NCI-H187 (cell line): ENCODE measurements at places on chromosomes 7 and 10.
A peak's percentile ranks its signal among the peaks of the same experiment; 100 is the strongest.

GRCh38 chr10:67725567-67725966 is 29.6 kb upstream of the CTNNA3 start:
- DNase-seq: no peak

- no peak for DNase-seq
Observed at GRCh38 chr10:71266147-71266917, 52.7 kb upstream of the SLC29A3 start.

DNA sequence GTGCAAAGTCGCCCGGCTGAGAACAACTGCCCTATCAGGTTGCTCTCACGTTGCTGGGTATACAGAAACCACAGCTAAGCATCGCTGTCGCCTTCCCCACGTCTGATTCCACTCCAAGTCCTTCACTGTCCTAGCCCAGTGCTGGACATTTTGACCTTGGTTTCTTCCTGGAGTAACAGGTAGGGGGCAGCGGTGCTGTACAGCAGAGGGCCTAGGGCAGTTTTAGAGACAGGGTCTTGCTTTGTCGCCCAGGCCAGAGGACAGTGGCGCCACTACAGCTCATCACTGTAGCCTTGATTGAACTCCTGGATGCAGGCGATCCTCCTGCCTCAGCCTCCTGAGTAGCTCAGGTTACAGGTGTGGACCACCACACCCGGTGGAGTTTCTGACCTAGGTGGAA is 2.6 kb downstream of the CLDN15 start:
- no peak for DNase-seq

DNA sequence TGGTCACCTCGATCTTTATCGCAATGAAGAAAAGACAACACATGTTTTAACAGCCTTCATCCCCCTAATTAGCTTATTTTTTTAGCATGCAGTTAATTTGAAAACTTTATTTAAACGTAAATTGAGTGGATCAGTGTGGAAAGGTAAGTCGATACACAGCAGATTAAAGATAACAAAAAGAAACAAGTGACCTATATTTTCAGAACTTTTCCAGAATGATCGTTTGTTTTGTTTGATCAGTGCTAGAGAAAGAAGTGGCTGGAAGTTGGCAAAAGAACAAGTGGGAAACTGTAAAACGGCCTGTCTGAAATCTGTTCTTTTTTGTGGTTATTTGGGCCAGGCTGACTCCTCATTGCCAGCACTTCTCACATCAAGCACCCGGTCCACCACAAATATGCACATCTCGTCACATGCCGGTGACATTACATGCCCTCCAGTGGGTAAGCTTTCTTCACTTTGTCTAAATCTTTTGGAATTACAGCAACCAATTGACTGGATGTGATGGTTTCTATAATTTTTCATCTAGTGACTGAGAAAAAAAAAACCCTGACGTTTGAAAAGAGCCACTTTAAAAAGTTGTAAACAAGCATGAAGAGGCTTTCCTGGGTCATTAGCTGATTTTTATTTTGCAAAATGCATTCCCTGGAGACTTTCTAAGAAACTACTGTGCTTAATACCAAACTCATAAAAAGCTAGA is 33.2 kb downstream of the C7orf33 start:
- DNase-seq: no peak

- no peak for DNase-seq
Observed at GRCh38 chr10:24459836-24460235, 250.9 kb downstream of the KIAA1217 start.

- no peak for DNase-seq
Observed at GRCh38 chr10:114933588-114933987, 4.4 kb upstream of the TRUB1 start.

GRCh38 chr10:108598831-108599230 is 1324.5 kb downstream of the XPNPEP1 start:
- no peak for DNase-seq

DNA sequence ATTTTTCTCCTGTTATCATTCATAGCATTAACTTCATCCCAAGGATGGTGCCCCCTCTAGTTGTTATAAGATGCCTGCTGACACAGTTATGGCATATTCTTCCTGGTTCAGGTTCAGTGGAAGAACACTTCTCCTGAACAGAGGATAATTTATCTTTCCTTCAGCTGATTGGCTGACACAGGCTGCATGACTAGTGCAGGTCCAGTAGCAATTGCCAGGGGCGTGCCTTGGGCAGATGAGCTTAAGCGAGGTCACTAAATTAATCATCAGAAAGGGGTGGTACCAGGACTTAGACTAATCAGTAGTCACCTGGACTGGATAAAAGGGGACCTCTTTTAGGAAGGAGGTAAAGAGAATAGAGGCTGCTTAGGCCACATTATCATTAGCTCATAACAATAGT is 42.3 kb downstream of the BZW2 start:
- DNase-seq: no peak

- DNase-seq: no peak
Observed at GRCh38 chr7:135721198-135721820, 6.7 kb downstream of the SLC13A4 start.

DNA sequence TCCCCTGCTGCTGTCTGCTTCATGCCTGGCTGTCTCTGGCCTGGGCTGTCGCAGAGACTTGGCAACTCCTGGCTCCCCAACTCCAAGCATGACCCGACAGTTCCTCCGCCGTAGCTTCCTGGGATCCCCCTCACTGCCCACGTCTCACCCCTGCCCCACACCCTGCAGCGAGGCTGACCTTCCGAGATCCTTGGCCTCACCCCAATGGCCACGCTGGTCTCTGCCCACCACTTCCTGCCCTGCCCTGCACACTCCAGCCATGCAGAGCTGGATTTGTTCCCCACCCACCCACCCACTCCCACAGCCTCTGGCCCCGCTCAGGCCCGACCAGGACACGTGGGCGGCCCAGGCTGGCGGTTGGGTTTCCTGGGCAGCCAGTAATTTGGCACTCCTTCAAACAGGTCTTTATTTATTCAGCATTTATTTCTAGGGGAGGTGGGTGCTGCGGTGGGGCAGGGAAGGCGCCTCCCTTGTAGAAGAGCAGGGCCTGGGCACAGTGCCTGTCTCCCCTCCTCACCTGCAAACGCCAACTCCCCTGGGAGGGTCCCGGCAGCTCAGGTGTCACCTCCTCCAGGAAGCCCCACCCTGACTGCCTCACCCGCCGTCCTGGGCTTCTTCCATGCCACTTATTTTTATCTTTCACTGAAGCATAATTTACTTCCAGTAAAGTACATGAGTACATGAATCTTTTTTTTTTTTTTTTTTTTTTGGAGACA is 25.5 kb downstream of the GTF2IRD1 start:
- DNase-seq: peak; percentile 87

DNA sequence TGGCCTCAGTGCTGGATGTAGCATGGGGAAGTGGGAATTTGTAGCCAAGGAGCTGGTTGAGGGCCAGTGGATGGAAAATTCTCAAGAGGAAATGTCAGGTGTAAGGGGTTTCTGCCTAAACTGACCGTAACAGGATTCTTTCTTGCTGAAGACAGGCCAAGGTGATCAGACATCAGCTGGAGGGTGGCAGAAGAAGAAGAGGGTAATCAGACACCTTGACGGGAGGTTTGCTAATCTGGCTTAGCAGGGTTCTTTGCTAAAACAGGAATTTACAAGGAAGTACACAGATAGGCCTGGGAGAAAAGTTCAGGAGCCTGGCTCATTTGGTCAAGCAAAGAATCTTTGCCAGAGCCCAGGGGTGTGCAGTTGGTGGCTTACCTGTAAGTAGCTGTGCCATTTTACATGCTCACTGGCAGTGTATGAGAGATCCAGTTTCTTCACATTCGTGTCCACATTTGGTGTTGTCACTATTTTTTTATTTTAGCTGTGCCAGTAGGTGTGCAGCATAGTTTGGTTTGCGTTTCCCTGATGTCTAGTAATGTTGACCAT is 73.7 kb downstream of the BMPR1A start:
- no peak for DNase-seq

- DNase-seq: no peak
Observed at GRCh38 chr7:76352193-76352592, 6.6 kb downstream of the YWHAG start.

DNA sequence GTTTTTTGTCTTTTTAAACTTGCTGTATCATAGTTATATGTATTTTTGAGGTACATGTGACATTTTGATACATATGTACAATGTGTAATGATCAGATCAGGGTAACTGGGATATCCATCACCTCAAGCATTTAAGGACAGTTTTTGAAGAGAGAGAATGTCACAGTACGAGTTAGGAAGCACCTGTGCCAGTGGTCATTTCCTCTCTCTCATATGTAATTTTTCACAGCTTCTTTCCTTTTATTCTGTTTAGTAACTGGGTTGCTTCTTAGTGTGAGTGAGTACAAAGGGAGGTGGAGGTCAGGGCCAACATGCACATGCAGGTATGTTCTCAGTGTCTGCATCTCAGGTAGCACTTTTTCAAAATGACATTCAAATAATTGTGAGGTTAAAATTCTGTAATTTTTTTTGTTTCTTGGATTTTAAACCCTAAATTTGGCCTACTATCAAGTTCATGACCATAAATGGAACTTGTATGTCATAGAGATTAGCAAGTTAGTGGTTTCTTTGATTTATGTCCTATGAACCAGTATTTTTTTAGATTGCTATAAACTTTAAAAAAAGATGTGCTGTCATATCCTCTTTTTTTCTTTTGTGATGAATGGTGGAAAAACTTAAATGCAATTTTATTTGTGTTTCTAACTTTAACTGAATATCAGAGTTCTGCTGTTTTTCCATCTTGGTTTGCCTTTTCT is 42.7 kb downstream of the SNX10 start:
- no peak for DNase-seq

GRCh38 chr10:110361800-110362456 is 57.2 kb upstream of the SMNDC1 start:
- no peak for DNase-seq

- DNase-seq: no peak
Observed at GRCh38 chr7:35467456-35467978, 213.6 kb upstream of the TBX20 start.

DNA sequence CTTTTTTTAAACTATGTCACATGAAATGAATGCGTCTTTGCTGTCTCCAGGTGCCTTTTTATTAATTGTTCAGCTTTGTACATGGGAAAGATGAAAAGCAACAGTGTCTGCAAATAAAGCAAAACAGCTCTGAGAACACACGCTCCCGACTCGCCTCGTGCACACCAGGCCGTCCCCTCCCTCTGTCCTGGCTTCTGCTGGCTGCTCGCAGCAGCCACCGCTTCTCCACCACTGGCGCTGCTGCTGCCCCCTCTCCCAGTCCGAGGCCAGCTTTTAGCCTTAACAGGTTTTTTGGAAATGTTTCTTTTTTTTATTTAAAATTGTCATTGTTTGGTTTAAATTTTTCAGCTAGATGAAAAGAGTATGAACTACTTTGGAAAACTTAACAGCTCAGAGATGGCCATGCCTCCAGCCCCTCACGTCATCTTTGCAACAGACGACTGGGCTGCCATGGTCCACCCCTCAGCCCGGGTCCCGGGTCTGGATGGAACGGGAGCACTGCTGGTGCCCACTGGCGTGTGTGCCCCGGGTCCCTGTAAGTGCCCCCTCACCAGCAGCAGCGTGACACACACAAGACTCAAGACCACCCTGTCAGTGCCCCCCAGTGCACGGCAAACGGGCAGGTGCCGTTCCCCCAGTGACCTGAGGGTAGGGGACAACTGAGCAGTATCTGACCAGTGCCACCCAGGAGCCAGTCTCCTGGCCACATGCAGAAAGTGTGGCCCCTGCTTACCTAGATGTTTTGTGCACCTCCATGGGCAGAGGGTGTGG is 415.6 kb upstream of the FOXK1 start:
- no peak for DNase-seq

- DNase-seq: no peak
Observed at GRCh38 chr10:57979491-57979890, 288.2 kb downstream of the IPMK start.

- no peak for DNase-seq
Observed at GRCh38 chr7:127997226-127997922, 33.9 kb downstream of the LRRC4 start.

- no peak for DNase-seq
Observed at GRCh38 chr7:46288861-46289260, 367.8 kb upstream of the IGFBP3 start.

DNA sequence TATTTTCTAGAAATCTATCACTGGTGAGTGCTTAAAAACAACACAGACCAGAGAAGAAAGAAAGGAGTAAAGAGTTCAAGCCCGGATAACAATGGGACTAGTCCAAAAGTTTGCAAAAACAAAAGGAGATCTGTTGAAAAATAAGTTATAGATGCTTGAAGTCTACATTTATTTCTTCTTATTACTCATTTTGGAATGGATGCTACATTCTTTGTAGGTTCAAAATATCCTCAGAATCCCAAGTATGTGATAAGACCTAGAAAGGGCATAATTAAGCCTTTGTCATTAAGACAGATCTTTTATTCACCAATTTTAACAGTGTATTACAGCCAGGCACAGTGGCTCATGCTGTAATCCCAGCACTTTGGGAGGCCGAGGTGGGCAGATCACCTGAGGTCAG is 42.7 kb upstream of the ITGB8 start:
- DNase-seq: no peak

DNA sequence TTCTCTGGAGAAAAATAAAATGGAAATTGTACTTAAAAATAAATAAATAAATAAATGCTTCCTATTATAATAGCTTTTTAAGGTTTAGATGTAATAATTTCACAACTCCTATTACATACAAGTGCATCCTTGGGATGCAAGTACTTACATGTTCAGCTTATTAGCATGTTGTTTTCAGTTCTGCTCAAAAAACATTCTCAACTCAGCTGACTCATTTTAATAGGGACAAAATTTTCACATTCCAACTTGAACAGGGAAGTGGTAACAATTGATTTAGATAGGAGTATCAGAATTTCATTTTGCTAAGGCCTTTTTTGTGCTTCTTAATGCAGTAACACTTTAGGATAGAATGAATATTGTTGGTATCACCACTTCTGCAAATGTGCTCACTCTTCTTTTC is 16.7 kb upstream of the PAPSS2 start:
- no peak for DNase-seq

DNA sequence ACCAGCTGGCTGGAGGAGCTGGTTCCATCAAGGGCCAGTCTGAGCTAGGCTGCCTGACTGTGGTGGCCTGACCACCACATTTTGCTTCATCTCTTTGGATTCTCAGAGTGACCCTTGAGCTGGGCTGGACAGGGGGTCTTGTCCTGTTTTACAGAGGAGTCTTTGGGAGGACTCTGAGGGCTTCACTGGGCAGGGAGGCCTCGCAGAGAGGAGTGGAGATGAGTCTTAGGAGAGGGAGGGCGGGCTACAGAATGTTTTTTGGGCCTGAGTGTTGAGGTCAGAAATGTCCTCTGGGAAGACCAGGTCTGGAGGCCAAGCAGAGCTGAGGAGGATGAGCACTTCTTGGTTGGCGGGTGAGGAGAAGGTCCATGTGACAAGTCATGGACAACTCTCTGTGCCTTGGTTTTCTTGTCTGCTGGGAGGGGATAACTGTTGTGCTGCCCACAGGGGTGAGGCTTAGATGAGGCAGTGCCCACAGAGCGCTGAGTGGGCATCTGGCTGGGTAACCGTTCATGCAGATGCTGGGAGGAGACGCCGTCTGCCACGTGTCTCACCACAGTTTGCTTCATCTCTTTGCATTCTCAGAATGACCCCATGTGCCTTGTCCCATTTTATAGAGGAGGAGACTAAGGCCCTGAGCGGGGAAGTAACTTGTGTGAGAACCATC is 9.4 kb downstream of the TSPAN15 start:
- DNase-seq: no peak

DNA sequence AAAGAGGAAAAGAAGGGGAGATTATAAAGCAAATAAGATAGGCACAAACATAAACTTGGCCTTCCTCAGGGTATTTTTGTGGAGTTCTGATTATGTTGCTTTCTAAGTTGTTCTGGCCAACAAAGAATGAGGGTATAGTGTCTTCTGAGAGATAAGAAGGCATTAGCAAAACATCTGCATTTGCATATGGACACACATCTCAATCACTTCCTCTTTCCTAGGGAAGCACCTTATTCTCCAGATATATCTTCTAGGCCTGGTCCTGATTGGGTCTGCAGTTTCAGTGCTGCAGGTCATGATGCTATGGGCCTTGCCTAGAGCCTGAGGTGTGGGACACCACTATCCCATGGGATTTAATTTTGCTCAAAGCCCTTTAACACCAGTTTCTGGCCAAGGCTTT is 308.8 kb upstream of the PHYHIPL start:
- no peak for DNase-seq
